ENCODE measurements at places on chromosomes 1 and 21.
A peak's percentile ranks its signal among the peaks of the same experiment; 100 is the strongest.

- no peak for DNase-seq
These were observed 38.0 kb downstream of the PTPN14 start for GRCh38 chr1:214513394-214513793.

- no peak for DNase-seq
These were observed 17.9 kb downstream of the CAPZA1 start for GRCh38 chr1:112637254-112638109.

DNA sequence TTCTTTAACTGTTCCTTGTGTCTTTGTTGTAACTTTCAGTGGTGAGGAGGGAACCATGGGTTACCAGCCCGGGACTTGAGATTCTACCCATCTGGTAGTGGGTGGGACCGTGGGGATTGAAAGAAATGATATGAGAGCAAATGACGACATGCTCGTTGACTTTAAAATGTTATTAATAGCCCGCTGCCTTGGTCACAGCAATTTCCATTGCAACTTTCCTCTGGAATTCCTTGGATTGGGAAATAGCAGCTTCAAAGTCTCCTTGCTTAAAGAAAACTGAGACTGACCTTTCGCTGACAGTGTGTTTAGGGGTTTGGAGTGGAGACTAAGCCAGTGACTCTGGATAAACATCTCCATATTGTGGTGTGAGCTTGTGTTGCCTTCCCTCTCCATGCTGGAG, 44.2 kb upstream of the MARK1 start:
- no peak for DNase-seq

GRCh38 chr1:3290915-3291314, 163.6 kb upstream of the ARHGEF16 start:
- DNase-seq: no peak

DNA sequence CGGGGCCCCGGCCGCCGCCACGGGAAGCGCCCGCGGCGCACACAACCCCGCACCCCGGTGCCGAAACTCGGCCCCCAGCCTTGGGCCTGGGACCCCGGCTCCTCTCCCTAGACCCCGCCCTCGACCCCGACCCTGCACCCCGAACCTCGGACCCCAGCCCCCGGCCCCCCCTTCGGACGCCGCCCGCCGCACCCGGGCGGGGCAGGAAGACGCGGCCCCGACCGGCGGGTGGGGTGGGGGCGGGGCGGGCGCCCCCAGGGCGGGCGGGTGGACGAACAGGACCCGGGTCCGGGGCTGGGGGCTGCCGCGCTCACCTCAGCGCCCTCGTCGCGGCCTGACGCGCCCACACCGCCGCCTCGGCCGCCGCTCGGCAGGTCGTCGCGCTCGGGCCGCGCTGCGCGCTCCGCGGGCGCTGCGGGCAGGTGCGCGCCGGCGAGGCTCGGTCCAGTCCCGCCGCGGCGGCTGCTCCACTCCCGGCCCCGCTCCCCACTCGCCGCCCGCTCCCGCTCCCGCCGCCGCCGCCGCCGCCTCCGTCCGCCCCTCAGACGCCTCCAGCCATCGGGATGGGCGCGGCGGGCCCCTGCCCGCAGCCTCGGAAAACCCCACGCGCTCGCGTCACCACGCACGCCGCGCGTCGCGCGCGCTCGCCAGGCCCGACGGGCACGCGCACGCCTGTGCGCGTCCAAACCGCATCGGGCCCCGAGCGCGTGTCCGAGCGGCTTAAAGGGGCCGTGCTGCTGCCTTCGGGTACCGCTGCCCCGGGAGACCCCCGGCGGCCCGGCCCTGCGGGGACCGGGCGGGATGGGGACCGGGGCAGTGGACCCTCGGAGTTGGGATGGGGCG, at the start of gene GNB1:
TSS of gene GNB1 (minus strand) at position 582 of the 843 bp plus-strand sequence. CDS start 65,634 bp downstream, outside the sequence.
- DNase-seq: peak; percentile 82

GRCh38 chr1:104531990-104532389, 782.3 kb downstream of the AMY1C start:
- no peak for DNase-seq
